ENCODE measurements at places on chromosomes 4 and X.
A peak's percentile ranks its signal among the peaks of the same experiment; 100 is the strongest.

DNA sequence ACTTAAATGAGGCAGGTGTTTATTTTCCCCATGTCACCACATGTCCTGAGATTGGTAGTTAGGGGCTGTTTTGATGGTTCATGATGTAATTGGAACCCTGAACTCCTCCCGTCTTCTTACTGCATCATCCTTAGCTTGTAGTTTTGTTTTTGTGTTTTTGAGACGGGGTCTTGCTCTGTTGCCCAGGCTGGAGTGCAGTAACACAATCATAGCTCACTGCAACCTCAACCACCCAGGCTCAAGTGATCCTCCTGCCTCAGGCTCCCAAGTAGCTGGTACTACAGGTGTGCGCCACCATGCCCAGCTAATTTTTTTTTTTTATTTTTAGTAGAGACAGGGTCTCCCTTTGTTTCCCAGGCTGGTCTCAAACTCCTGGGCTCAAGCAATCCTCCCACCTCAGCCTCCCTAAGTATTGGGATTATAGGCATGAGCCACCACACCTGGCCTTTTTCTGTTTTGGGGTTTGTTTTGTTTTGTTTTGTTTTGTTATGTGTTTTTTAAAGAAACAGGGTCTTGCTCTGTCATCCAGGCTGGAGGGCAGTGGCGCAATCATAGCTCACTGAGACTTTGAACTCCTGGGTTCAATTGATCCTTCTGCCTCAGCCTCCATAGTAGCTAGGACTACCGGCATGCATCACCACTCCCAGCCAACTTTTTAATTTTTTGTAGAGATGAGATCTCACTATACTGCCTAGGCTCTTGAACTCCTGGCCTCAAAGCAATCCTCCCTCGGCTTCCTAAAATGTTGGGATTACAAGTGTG, 76.4 kb downstream of the SNX25 start:
- no peak for DNase-seq

- DNase-seq: peak; percentile 1
Observed at GRCh38 chrX:2828959-2829411, 255 bp downstream of the GYG2 start.

DNA sequence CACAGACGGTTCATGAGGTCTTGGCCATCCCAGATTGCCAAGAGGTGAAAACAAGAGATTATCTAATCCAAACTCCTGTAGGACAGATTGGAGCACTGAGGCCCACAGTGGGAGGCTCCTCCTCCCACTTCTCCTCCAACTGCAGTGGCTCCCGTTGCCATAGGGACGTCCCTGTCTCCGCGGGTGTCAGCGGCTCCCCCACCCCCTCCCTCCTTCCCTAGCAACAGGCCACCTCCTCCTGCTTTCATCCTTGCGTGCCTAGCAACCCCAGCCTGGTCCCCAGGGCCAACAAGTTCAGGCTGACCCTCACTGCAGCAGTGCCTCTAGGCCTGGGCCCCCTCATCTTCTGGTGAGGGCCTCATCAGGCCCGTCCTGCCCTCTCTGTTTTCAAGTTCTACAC, 6.8 kb upstream of the IQSEC2 start:
- peak; percentile 75 for DNase-seq

- DNase-seq: no peak
Observed at GRCh38 chrX:124383354-124383753, 37.0 kb downstream of the SH2D1A start.

GRCh38 chr4:121246698-121247097, 82.6 kb upstream of the TNIP3 start:
- no peak for DNase-seq

- no peak for DNase-seq
Observed at GRCh38 chrX:39890807-39891206, 207.0 kb downstream of the BCOR start.

DNA sequence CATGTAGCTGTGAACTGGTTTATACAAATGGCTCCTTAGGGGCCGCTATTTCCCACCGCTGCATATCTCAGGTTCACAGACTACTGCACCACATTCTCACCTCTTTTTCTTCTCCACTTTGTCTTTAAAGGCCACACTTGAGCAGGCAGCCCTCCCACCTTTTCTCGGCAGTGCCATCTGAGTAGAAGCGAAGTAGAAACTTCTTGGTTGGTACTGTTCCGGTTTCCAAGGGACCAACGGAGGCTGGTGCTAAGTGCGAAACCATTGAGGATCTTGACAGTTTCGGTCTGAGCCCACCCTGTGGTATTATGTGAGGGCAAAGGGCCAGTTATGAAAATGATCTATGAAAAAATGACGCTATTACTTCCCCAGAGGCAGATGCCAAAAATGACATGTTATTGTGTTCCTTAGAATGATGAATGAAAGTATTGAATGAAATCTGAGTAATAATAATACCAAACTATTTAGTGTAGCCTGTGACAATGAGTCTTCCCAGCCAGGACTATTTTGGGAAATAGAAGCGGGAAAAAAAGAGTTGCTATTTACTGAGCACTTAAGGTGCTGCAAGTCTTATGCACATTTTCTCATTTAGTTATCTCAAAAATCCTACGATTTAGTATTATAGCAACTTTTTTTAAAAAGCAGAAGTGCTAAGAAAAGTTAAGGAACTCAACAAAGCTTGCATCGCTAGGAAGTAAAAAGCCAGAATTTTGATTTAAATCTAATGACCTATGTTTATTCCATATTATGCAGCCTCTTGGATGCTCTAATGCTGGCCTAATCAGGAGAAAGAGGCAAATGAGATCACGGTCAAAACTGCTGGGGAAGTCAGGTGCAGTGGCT, 29.6 kb upstream of the CHRNA9 start:
- DNase-seq: no peak

GRCh38 chr4:94000559-94000958, 172.0 kb downstream of the ATOH1 start:
- DNase-seq: no peak

- DNase-seq: no peak
Observed at GRCh38 chrX:109714340-109714958, 18.6 kb downstream of the ACSL4 start.

- DNase-seq: no peak
Observed at GRCh38 chr4:123748806-123749205, 352.2 kb downstream of the SPRY1 start.

DNA sequence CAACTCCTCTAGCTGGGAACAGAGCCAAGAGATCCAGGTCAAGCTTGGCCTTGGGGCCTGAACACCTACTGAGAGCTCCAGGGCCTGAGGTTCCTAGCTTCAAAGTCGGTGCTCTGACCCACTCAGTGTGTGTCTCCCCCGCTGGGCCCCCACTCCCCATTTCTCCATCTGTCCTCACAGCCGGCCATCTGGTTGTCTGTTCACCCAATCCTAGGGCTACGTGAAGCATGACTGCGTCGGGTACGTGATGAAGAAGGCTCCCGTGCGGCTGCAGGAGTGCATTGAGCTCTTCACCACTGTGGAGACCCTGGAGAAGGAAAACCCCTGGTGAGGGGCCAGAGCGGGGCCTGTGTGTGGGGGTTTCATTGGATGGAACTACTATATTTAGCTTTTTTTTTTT, 12.3 kb downstream of the USP11 start:
- DNase-seq: peak; percentile 23

- no peak for DNase-seq
Observed at GRCh38 chr4:5037553-5038551, 13.4 kb upstream of the STK32B start.

GRCh38 chrX:35670889-35671288, 127.3 kb upstream of the MAGEB16 start:
- DNase-seq: no peak

Data from brain (organoid and tissue), 16 donors.